ENCODE measurements at places on chromosomes 6 and 20.

GRCh38 chr6:106309766-106310373 is 15.7 kb downstream of the ATG5 start:
- no peak for DNase-seq

DNA sequence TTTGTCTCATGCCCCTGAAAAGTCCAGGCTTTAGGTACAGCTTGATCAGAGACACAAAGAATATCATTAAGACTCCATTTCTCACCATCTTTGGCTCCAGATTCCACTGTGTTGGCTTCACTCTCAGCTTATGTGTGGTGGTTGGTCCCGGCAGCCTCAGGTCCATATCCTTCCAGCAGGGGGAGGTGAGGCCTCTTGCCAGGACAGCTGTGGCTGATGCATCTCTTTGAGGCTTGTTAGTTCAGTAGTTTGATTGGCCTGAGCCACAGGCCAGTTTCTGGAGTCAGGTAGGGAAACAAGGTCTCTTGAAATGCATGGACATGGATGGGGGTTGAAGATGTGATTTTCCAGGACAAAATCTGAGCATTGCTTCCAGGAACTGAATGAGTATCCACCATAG is 62.4 kb downstream of the JAG1 start:
- no peak for DNase-seq

- DNase-seq = no peak
Observed at GRCh38 chr6:29553268-29554057, 6.1 kb downstream of the UBD start.

DNA sequence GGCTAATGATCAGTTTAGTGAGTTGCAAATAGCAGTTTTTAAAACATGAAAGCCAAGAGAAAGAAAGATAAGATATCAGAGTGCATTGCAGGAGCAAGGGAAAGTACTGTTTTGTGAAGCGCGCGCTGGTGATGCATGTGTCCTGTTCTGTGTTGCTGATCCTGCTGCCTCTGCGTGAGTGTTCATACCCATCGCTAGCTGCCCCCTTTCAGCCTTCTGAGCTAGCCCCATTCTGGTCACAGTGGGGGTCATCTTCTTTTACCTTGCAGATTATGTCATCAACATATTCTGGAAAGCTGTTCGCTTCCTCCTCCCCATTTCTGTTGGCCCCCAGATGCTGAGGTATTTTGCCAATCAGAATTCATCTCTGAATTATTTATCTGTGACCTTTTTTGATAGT is 1.9 kb downstream of the MRAP2 start:
- DNase-seq = no peak

GRCh38 chr6:13654496-13654895 is 39.4 kb downstream of the NOL7 start:
- no peak for DNase-seq

DNA sequence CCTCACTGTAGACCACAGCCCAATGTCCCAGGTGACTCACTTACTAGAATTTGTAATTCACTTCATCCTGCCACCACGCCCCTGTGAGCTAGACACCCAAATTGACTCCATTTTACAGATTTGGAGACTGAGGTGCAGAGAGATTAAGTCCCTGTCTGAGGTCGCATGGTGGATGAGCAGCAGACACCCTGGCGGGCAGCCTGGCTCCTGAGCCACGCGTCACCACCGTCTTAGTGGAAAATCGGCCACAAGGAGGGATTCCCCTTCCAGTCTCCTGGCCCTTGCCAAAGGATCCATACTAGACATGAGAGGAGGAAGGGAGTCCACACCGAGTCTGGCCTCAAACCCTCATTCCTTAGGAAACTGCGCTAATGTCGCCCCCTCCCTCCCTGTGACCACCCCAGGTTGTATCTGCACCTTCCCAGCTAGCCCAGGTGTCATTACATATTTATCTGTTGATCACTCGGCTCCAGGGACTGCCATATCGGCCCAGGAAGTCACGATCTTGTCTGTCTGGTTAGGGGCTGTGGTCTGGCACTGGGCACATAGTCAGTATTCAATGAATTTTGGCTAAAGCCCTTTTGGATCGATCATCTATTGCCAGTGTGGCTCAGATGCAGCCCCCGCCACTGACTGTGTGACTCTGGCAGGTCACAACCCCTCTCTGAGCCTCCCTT is 25.7 kb upstream of the PTGIS start:
- DNase-seq = no peak

GRCh38 chr20:18314786-18315406 is 26.6 kb downstream of the ZNF133 start:
- no peak for DNase-seq
